ENCODE measurements at places on chromosomes 6 and 20.

DNA sequence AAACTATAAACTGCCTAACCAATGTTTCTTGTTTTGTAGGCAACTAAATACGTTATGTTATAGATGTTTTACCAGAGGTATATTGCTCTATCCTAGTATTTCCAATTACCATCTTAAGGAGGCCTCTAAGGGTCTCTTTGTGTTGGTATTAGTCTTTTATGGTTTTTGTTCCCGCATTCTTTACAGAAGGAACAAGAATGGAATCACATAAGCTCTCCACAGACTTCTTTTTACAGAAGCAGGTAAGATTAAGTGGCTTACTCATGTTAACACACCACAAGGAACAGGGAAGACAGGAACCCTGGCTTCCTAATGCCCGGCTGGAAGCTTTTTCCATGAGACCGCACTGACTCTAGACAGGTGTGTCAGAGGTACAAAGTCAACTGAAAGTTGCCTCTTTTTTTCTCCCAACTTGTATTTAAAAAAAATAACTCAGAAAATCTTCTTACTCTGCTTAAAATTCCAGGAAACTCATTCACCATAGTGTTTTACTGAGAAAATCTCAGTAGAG is 55.1 kb downstream of the FKBP5 start:
- DNase-seq, result no peak

DNA sequence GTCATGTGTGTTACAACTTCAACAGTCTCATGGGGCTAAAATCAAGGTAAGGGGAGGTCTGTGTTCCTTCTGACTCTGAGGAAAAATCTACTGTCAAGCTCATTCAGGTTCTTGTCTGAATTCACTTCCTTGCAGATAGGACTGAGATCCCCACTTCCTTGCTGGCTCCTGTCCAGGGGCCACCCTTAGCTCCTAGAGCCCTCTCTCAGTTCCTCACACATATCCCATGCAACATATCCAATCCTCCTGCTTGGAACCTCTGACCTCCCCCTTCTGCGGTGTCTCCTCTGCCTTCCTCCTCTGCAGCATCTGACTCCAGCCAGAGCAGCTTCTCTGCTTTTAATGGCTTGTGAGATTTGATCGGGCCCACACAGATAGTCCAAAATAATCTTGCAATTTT is 27.1 kb upstream of the MICB start:
- no peak for DNase-seq

- no peak for DNase-seq
These were observed 23.0 kb upstream of the SLC22A7 start for GRCh38 chr6:43274916-43275597.

GRCh38 chr6:854406-855118 is 161.6 kb upstream of the EXOC2 start:
- DNase-seq, result no peak

DNA sequence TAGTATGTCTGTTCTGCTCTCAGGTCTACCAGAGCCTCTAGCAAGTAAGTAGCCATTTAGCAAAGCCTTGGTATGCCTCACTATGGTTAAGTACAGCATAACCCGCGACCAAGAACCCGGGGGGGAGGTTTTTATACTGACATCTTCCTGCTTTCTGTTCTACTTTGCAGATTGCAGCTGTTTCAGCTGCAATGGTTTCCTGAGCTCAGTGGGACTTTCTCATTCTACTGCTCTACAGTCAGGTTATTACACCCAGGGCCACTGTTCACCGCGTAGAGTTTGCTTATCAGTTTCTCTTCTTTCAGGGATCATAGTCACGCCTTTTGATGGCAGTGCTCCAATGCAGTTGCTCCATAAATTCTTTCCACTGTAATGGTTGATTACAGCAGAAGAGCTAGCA is 631.3 kb downstream of the TFAP2A start:
- no peak for DNase-seq

GRCh38 chr6:63624091-63624490 is 11.5 kb upstream of the PHF3 start:
- DNase-seq, result no peak

GRCh38 chr6:45728674-45729073 is 287.0 kb downstream of the CLIC5 start:
- DNase-seq, result no peak

- no peak for DNase-seq
These were observed 57.2 kb downstream of the C6orf58 start for GRCh38 chr6:127634178-127634577.
